Naive thymus-derived CD8-positive, alpha-beta T cell (primary cell): ENCODE measurements at places on chromosomes 12 and 14. TPM values are rescaled to one million over a fixed set of nuclear protein-coding genes. Genes with fewer than 3 reads are reported as not detected.

Gene SLC4A8
- 0.99 TPM for polyA plus RNA-seq

GRCh38 chr12:93128332-93128707, 199.2 kb upstream of the EEA1 start:
- DNase-seq: no peak

DNA sequence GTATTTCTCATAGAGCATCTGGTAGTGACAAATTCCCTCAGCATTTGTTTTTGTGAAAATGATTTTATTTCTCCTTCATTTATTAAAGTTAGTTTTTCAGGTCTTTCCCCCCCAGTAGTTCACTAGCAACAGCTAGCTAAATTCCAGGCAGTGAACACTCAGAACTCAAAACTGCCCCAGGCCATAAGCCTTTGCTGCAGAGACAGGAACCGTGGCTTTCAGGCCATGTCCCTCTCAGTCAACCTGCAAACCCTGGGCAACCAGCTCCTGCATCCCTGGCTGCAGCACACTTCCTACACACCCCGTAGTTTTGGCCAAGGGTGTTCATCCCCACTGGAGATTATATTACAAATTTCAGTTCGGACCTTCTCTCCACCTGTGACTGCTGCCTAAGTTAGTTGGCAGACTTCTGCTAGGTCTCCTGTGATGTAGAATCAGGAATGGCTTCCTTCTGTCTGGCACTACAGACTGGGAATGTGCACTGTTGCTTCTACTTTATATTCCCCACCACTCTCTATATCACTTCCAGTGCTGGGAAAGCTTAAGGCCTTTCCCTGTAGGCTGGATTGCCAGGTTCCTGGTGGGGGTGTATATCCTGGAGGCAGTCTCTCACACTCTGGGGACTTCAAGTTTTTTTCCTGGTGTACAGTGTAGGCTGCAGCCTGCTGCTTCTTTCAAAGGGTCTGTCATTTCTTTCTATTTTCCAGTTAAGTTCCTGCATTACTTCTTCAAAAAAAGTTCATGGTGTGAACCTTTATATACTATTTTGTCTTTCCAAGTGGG, 924.4 kb upstream of the LRFN5 start:
- no peak for DNase-seq

- DNase-seq: no peak
Observed at GRCh38 chr14:54837508-54838149, 65.0 kb downstream of the GCH1 start.

- no peak for DNase-seq
Observed at GRCh38 chr12:30914986-30915591, 11.5 kb upstream of the TSPAN11 start.

Gene MMP19
- not detected for polyA plus RNA-seq

- DNase-seq: peak; percentile 61
Observed at GRCh38 chr12:132614861-132615578, 3.6 kb upstream of the P2RX2 start.

DNA sequence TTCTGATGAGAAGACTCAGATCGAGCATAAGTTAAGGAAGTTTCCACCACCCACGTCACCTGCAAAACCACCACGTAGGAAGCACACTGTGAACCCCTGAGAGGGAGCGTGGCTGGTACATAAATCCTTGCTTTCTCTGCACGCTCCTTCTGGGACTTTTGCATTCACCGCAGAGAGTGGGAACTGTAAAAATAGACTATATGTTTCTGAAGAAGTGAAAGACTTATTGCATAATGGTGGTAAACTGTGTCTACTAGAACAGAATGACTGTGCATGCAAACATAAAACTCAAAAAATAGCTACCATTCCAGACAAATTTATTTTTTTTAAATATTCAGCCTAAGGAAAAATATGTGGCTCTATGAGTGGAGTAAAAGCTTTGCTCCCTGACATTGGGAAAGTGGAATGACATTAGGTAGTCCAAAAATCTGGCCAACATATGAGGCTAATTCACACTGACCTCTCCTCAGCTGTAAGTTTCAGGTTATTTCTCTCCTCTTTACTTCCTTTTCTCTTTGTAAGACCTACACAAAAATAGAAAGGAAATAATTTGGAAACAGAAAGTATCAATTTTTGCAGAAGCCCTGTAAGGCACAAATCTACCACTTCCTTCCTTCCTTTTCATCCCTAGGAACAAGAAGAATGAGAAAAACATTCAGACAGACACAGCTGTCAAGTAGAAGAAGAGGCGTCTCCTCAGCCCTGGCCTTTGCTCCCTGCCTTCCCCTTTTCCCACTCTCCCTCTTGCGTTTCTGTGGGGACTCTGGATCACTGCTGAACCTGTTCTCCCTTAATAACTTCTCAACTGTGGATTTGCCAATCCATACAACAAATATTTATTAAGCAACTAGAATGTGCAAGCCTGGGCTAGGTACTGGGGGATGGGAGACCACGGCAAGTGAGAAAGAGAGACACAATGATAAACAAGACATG, 264.3 kb upstream of the FOXN3 start:
- DNase-seq: peak; percentile 8

Gene KRT6B
- polyA plus RNA-seq: not detected

- no peak for DNase-seq
Observed at GRCh38 chr12:58252914-58253313, 311.5 kb downstream of the ATP23 start.

DNA sequence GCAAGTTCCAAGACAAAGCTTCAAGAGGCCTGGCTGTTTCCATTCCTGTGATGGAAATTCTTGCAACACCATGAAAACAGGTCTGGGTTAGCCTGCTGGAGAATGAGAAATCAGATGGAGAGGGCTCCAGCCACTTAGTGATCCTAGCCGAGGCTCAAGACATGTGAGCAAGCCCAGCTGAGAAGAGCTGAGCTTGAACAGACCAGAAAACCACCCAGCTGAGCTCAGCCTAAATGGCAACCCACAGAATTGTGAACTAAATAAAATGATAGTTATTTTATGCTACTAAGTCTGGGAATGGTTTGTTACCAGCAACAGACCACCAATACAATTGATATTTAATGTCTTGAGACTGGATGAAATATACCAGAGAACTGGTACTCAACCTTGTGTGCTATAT, 494.5 kb downstream of the RMST start:
- DNase-seq: no peak

Gene MIPOL1
- polyA plus RNA-seq: not detected

Gene OAS1
- polyA plus RNA-seq: 22.9 TPM

DNA sequence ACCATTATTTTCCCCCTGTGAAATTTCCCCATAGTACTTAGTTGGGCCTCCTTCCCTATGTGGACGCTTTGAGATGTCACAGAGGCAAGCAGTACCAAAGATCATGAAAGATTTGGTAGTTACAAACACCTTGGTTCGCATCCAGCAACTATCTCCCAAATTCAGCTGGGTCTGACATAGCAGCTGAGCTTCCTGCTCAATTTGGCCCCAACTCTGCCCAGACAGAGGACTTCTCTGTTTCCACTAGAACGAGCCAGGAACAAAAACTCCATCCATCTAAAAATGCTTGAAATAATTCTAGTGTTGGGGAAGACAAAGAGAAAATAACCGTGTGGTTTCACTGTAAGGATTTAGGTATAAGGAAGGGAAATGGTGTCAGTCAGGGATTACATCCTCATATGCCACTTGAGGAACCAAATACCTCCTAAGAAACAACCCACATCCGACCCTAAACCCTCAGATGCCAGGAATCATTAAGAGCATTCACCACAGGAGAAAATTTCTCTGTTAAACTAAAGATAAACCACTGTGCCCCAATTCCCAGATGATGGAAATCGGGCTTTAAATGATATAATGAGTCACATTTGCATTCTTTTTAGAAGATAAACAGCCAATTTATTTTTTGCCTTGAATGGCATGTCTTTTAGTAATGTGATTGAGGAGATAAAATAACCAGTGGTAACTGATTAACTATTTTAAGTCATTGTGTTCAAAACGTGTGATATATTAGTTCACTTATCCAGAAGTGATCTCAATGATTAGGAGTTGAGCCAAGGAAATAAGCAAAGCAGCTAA, 103.7 kb upstream of the IFNG-AS1 start:
- DNase-seq: no peak

DNA sequence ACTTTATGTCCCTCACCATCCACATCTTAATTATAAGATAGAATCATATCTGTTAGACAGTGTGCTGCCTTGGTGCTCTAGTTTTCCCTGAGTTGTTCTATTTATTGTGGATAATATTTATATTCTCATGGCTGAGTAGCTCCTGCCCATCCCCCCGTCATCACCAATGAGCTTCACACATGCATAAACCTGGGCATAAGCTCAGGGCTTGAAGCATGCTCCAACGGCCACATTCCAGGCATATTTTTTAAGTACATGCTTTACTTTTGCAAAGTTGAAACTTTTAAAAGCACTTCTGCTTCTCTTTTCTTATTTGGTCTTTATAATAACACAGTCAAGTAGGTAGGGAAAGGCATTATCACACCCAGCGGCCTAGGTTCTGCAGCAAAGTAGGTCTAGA, 3.4 kb upstream of the FBXO34 start:
- no peak for DNase-seq

GRCh38 chr12:108479364-108480070, 35.6 kb upstream of the FICD start:
- DNase-seq: no peak

GRCh38 chr12:70042675-70043074, 200.6 kb upstream of the CNOT2 start:
- no peak for DNase-seq

Gene RAB3IP
- 37.6 TPM for polyA plus RNA-seq

GRCh38 chr12:30142301-30142700, 358.6 kb upstream of the TMTC1 start:
- DNase-seq: no peak

Gene SLC5A8
- polyA plus RNA-seq: not detected

DNA sequence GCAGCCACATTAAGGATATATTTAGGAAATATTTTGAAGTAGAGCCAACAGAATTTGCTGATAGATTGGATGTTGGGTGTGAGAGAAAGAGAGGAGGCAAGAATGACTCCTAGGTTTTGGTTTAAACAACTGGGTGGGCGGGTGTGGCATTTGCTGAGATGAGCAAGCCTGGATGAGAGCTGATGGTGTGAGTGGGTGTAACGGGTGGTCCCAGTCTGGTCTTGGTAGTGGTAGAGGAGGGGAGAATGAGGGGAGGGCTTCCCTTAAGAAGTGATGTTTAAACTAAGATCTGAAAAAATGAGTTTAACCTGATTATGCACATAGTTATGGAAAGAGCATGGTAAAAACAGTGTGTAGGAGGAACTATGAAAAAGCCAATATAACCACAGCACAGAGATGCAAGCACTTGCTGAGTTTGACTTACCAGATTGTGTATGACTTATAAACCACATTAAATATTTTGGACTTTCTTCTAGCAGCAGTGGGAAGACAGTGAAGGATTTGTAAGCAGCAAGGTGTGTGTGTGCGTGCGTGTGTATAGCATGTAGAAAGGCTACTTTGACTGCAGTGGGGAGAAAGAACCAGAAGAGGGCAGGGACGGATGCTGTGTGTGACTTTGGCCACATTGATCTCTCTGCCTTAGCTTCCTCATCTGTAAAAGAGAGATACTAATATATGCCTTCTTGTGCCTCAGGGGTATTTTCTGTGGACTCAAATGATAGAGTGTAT, 139.7 kb downstream of the PRIMA1 start:
- DNase-seq: no peak

Gene RHOJ
- not detected for polyA plus RNA-seq

DNA sequence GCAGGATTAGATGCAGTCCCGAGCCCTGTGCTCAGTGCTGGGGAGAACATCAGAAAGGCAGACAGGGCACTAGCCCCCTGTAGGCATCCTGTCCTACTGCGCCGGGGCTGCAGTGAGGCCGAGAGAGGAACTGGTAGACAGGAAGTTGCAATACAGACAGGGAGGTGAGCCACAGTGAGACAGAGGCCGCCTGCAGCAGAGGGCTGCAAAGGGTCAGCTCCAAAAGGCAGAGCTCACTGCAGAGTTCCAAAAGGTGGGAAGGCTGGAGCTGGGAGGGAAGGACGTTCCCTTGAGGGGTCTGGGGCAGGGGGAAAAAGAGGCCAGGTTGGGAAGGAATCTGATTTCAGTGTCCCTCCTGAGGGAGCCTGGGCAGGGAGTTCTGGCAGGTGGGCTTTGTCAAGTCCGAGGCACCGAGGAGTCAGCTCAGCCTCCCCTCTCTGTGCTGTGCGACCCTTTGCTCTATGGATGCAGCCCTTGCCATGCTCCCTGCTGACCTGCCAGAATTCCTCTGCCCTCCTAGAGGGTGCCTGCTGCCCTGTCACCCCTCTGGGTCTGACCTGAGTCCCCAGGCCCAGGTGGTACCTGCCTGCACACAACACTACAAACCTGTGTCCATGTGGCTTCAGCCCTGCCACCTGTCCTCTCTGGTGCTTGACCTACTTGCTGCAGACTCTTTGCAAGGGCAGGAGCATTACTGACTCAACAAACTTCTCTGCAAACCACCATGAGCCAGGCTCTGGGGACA, 63.5 kb downstream of the PRMT8 start:
- DNase-seq: no peak

DNA sequence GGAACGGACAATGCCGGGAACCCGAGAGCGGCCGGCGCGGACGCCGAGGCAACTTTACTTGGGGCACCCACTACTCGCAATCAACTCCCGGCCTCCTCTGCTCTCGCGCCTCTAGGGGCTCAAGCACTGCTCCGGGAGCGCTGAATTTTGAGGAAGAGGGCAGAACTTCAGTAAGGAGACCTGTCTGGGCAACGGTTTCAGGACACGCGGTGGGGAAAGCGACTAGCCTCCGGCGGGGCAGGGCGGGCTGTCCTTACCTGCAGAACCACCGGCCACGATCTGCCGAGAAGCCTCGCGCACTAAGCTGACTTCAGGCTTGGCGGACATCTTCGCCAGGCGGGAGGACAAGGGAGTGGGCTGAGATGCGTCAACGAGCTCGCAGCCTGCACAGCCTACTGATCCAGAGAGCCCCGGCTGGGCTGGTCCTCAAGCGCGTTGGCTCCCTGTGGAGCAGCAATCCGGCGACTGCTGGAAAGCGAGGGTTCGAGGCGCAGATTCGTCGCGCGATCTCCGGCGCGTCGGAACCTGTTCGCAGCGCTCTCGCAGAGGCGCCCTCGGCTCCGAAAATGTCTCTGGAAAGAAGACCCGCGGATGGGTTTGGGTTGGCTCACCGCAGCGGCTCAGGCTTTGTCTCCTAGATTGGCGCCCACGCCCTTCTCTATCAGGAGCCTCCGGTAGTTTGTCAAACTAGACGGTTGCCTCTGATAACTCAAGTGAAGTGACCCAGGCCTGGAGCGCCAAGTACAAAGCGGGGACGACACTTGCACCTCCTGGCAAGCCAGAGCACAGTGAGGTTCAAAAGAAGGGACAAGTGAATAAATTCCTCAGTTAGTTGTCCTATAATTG, at the start of gene SLC25A21:
Gene SLC25A21 (minus strand): TSS at position 583 of the 846 bp plus-strand sequence.
- DNase-seq: no peak

Gene HELB
- 27.6 TPM for polyA plus RNA-seq

- DNase-seq: no peak
Observed at GRCh38 chr14:90274808-90275457, 18.6 kb downstream of the PSMC1 start.
